ENCODE measurements at places on chromosomes 5 and 9.

GRCh38 chr9:38339087-38339486, 53.4 kb upstream of the ALDH1B1 start:
- DNase-seq = no peak

GRCh38 chr5:181283347-181283746, 22.4 kb upstream of the TRIM52 start:
- DNase-seq = no peak

GRCh38 chr5:39462211-39462610, 37.4 kb upstream of the DAB2 start:
- DNase-seq = no peak

DNA sequence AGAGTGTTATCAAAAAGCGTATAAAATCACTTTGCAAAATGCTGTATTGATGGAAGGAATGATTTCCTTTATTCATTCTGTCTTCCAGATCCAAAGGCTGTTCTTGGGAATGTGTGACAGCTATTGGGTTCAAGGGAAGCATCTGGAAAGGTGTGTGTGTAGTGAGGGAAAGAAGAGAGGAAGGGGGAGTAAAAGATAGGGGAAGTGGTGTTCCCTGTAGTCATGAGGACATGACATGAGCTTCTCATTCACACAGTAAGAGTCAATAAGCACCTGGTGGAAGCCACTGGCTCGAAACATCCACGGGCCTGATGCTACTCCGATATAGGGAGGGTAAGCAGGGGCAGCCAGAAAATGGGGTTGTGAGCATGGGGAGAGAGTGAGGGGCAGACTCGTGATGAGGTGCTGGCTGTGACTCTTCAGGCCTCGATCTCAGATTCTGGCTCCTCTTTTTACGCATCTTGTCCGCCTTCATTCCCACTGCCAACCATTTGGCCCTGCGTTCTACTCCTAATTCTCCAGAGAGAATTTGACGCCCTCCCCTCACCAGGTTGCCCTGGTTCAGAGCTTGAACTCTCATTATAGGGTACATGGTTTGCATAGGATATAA, 29.1 kb upstream of the HSPA9 start:
- no peak for DNase-seq

GRCh38 chr9:82504620-82505019, 516.0 kb downstream of the SPATA31D1 start:
- DNase-seq = no peak

GRCh38 chr9:89522261-89522958, 24.5 kb upstream of the SEMA4D start:
- DNase-seq = no peak

DNA sequence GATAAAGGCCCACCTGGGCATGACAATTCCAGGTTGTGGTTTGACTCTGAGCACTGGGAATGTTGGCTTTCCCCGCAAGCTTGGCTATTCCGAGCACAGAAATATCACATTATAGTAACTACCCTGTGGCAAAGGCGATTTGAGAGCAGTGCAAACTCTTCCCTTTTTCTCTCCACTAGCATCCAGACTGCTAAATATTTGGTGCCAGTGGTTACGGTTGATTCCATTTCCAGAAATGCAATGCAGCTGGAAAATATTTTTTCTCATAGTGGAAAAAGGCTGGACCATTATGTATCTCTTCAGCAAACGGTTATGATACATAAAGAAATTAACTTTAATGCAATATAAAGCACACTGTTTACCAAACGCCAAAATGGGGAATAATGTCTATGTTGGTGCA, 158.0 kb downstream of the ENC1 start:
- DNase-seq = no peak

DNA sequence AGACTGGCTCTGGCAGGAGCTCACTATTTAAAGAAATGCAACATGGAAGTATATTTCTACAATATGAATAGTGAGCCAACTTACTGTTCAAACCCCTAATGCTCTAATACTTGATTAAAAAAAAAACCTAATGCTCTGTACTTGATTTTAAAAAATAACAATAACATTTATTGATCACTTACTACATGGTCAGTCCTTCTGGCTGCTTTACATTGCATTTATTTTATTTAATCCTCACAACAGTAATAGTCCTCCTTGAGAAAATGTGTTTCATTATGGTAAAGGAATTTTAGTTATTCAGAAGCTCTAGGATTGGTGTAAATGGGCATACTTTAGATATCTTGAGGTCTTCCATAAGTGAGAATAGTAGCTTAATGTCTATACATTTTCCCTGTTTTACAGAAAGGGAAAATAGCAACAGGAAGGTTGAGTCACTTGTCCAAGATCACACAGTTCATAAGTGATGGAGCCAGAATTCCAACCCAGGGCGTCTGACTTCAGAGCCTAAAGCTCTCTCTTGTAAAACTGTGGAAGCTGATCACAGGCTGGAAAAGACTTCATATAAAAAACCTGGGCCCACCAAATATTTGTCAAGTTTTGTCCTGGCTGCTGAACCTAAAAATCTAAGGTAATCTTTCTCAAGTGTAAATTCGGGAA, 1.0 kb downstream of the STARD4 start:
- no peak for DNase-seq

GRCh38 chr5:43415935-43416802, 4.0 kb upstream of the CCL28 start:
- no peak for DNase-seq

- no peak for DNase-seq
Measured at GRCh38 chr5:76709762-76710161, 6.2 kb upstream of the F2R start.

- no peak for DNase-seq
Measured at GRCh38 chr5:124858612-124859011, 112.2 kb upstream of the ZNF608 start.

- no peak for DNase-seq
Measured at GRCh38 chr5:135207866-135208265, 173.8 kb upstream of the PITX1 start.

DNA sequence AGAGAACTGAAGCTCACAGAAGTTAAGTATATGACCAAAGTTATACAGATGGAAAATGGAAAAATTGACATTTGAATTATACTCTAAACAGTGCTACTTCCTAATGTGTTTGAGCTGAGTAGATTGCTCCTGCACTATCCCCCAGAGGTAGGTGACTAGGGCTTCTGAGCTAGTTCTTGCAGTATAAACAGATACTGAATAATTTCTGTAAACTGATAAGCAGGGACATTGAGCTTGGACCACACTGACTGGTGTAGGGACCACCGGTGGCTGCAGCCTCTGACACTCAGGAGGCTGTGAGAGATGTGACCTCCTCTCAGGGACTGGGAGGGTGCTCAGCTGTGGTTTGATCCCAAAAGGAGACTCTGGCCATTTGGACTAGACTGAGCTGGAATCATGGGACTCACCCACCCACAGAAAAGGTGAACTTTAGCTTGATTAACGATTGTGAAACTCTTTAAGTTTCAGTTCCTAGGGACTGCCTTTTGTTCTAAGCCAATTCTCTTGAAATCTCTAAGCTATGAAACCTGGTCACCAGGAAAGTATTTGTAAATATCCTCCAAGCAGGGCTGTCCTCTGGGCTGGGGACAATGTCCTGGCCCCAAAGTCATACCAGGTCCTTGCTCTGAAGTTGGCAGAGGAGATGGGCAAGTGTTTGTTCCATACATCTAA, 291.5 kb downstream of the SEC61B start:
- no peak for DNase-seq

GRCh38 chr9:123041489-123041888, 8.0 kb downstream of the GPR21 start:
- no peak for DNase-seq

DNA sequence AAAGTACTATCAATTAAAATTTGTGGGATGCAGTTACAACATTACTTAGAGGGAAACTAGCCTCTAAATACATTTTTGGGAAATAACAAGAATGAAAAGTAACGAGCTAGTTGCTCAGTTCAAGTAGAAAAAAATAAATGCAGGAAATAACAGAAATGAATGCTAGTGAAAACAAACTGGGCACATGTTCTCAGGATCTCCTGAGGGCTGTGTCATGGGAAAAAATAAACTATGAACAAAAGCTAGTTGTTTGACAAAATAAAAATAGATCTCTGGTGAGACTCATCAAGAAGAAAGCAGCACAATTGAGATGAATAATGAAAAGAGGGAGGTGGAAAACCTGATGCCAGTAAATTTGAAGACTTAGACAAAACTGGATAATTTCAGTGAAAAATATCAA, 16.3 kb downstream of the IDNK start:
- DNase-seq = no peak

DNA sequence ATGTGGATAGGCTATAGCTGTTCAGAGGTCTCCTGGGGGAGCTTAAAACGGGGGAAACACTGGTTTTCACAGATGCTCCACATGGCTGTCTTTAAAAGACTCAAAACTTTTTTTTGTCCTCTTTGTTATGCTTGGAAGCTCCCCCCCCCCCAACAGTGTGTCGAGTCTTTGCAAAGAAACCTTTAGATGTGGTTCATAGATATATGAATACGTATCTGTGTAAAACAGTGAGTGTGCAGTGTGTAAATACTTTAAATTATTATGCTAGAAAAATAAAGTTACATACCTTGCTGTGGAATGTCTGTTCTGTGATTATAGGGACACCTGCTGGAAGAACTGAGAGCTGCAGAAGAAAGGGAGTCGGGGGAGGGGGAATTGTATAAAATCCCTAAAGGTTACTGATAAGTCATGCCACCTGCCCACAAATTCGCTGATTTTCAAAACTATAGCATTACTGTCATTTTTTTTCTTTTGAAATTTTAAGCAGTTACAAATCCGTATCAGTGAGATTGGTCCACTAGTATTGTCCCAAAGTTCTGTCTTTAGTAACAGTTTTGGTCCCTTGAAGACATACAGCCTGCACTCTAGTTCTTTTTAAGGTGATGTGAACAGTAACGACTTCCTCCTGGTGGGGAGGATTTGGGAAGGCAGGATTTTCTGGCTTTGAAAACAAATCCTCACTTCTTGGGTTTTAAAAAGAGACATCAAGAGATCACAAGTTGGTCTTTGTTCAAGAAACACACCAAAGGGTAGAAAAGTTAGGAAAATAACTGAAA, 22.9 kb downstream of the RGMB start:
- no peak for DNase-seq

DNA sequence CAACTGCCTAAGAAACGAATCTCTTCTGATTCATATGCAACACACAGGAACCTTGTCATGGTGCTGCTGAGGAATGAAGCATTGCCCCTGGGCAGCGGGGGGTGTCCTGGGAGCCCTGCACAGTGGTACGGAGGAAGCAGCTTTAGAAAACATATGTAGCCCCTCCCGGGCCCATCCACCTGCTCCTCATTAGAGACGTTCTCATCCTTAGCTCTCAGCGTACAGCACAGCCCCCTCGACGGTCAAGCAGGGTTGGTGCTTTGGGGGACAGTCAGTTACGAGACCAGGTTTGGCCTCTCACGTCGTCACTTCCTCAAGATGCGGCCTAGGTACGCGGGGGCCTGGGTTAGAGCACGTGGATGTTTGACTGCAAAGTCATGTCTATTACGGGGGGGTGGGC, 28.4 kb upstream of the LAMC3 start:
- no peak for DNase-seq

DNA sequence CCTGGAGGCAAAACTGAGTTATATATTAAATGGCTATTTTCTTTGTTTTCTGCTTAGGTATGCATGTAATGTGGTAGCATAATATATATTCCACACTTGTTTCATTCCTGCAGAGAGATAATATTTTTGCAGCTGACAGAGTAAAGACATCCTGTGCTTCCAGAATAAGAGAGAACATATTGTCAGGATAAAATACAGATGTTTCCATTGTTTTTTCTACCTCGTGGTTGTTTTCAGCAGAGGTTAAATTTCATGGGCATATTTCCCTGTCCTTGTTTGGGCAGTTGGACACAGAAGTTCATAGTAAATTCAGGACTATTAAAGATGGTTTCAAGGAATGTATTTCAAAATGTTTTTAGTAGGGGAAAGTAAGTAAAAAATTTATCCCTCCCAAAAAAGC, 47.6 kb upstream of the MEGF10 start:
- DNase-seq = no peak

DNA sequence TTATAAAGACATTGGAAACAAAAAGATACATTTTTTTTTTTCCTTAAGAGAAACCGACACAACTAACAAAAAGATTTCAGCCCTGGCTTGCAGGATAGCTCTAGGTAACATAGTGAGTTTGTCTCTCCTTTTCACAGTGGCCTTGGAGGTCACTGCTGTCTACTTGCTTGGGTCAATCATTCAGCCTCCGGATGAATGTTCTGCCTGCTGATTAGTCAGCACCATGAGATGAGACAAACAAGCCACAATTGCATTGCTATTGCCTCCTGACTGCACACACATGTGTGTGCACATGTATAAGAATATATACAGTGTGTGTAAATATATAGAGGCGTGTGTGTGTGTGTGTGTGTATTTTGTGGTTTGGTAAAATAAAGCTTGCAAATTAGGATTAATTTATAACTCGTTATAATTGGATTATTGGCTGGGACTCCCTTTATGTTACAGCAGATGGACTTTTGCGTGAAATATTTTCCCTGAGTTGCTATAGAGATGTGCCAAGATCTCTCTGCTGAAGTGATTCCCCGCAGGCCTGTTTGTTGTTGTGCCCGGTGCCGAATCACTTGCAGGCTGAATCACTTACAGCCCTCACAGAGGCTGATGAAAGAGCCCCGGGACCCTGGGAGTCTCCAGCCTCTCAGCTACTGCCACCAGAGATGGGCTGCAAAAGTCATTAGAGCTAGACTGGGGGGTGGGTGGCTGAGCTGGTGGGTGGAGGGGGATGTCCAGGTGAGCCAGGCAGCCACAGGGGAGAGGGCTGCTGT, 161.2 kb downstream of the FGF18 start:
- DNase-seq = no peak

DNA sequence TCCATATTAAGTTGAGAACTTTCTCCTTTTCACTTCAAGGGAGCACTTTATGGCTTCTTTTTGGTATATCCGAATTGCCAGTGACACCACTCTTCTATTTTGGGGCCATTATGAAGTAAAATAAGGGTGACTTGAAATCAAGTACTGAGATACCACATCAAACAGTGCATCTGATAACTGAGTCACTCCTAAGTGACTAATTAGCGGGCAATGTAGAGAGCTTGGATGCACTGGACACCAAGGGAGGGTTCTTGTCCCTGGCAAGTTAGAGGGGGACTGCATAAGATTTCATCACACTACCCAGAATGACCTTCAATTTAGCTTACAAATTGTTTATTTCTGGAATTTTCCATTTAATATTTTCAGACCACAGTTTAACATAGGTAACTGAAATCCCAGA, 813.9 kb upstream of the CDH10 start:
- no peak for DNase-seq

Measured in hematopoietic multipotent progenitor cell treated with erythropoietin and hydrocortisone succinate and interleukin-3 and kit ligand, for 15 days (in vitro differentiated cells).